Heart right ventricle (tissue), 16 donors: ENCODE measurements at places on chromosomes 5 and 9. TPM values are rescaled to one million over a fixed set of nuclear protein-coding genes. Genes with fewer than 3 reads are reported as not detected.

Gene CDC20B
- polyA plus RNA-seq, result not detected

Gene HRH2
- polyA plus RNA-seq, result 24.8 TPM

Gene HRCT1
- 7.2 TPM for polyA plus RNA-seq

Gene PHF24
- polyA plus RNA-seq, result 0.09 TPM

Gene DOK3
- 4.0 TPM for polyA plus RNA-seq

- DNase-seq, result no peak
Measured at GRCh38 chr5:9202636-9203035, 343.2 kb downstream of the SEMA5A start.

- peak; percentile 17 for DNase-seq
Measured at GRCh38 chr9:34170237-34170991, 8.4 kb upstream of the UBAP1 start.

GRCh38 chr5:111374380-111374779, 138.0 kb downstream of the STARD4 start:
- no peak for DNase-seq

DNA sequence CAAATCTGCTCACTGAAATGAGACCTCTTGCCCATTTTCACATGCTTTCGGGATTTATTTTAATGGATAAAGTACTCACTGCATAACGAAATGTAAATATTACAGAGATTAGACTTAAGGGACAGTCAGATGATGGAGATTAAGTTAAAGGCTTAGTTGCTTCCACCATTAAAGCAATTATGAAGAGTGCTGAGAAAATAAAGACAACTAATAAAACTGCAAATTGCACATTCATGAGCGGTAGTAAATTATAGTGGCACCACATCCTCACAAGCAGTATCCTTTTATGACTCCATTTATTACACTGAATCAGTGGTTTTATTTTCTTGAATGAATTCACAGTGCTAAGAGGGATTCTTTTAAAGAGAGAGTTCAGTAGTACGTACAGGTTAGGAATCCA, 76.2 kb upstream of the TMED7 start:
- DNase-seq, result no peak
